Ammon's horn (tissue), 1 donor: ENCODE measurements at places on chromosomes 12 and 14.

DNA sequence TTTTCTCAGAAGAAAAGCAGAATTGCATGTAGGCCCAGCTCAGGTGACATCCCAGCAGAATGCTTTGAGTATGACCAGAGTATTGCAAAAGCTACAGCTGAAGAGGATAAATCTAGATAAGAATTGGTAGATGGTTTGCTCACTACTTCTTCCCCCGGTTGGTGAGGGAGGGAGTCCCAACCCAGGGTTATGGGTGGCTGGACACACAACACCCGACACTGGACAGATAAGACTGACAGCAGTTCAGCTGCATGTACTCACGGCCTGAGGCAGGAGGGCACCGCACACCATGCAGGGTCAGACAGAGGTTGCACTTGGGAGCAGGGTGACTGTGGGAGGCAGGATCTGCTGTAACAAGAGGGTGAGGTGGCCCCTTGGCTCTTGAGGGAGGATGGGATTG, 1.7 kb upstream of the CLEC4C start:
- no peak for DNase-seq

- peak; percentile 27 for DNase-seq
Measured at GRCh38 chr12:48454667-48455066, 17.7 kb upstream of the ANP32D start.

DNA sequence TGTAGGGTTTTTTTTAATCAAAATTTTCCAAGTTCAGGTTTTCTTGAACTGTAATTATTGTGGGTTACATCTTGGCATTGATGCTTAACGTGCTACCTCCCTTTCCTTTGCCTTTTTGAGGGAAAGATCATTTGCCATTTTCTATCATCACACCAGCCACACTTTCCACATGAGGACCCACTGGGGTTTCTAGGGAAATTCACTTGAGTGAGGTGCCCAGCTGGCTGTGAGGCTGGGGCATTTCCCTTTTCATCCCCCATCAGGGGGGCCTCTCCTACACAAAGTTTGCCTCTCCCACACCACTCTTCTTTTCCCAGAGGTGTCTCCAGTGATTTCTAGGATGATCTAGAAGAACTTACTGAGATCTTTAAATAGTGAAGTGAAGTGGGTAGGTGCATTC, 335.7 kb downstream of the BMP4 start:
- DNase-seq = no peak

- no peak for DNase-seq
Measured at GRCh38 chr14:58626431-58626831, 11.3 kb upstream of the DACT1 start.

DNA sequence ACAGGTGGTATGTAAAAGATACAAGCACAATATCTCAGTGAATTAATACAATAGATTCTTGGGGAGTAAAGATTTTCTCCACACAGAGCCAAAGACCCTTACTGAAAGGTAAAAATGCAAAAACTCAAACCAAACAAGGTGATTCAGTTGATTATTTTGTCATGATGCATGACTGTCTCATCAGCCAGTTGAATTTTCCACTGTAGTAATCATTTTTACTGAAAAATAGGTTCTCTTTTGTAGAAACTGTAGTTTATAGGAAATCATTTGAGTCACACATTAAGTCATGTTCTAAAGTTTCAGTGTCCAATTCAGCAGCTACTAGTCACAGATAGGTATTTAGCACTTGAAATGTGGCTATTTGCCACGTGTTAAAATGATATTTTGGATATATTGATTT, 53.6 kb downstream of the PPFIA2 start:
- no peak for DNase-seq

DNA sequence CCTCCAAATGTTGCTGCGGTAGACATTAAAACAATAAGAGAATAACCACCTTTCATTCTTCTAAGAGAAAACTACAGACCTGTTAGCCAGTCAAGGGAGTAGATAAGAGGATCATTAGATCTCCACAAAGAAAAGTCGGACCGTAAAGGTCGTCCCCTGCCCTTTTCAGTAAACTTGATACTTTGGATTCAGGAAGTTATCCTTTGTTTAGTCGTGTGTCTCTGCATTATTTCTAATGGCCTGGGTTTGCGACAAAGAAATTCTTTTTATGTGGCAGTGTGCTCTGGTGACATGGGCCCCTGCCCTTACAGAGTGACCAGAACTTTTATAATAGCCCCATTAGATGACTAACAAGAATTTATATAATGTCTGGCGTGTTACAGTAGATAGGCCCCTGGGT, 44.6 kb upstream of the EVL start:
- DNase-seq = no peak

DNA sequence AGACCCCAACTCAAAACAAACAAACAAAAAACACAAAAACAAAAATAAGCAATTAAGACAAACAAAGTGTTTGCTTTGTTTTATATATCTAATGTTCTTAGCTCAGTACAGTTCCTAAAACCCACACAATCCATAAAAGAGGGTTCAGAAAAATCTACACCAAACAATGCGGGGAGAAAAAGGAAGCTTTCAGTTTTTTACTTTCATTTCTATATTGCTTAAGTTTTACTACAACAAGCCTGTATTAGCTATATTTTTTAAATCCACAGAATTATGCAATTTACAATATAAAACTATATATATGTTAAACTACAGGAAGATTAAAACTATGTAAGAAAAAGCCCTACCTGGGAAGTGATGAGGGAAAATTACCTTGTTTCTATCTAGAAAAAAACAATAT, 41.4 kb downstream of the CLIP1 start:
- DNase-seq = no peak

GRCh38 chr14:24036169-24036962, 15.4 kb upstream of the CARMIL3 start:
- DNase-seq = peak; percentile 86

DNA sequence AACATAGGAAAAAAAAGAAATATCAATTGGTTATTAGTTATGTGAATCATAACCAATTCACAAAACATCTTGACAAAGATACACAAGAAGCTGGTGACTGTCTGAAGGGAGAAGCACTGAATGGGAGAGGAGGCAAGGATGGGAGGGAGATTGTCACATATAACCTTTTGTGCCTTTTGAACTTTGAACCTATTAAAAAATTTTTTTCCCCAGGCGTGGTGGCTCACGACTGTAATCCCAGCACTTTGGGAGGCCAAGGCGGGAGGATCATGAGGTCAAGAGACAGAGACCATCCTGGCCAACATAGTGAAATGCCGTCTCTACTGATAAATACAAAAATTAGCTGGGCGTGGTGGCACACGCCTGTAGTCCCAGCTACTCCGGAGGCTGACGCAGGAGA, 12.6 kb downstream of the DYNLL1 start:
- DNase-seq = no peak

GRCh38 chr12:132390287-132391076, 61.1 kb upstream of the GALNT9 start:
- no peak for DNase-seq

- DNase-seq = peak; percentile 47
Measured at GRCh38 chr12:27237790-27238771, 6.0 kb upstream of the STK38L start.

- peak; percentile 35 for DNase-seq
Measured at GRCh38 chr12:56629459-56630179, 507 bp downstream of the BAZ2A start.

GRCh38 chr12:106138633-106139421, at the start of gene NUAK1:
Gene NUAK1, minus strand, starts transcription at chr12:106138954. Its CDS starts 301 bp downstream, at chr12:106138653.
- peak; percentile 90 for DNase-seq

- no peak for DNase-seq
Measured at GRCh38 chr14:81153187-81153586, 67.6 kb downstream of the GTF2A1 start.

GRCh38 chr14:103558071-103558882, 4.2 kb downstream of the BAG5 start:
- no peak for DNase-seq

- DNase-seq = no peak
Measured at GRCh38 chr12:32161058-32161457, 54.4 kb downstream of the BICD1 start.

- no peak for DNase-seq
Measured at GRCh38 chr12:52228366-52228765, 4.7 kb upstream of the KRT7 start.
